ENCODE measurements at places on chromosomes 6 and 20.
A peak's percentile ranks its signal among the peaks of the same experiment; 100 is the strongest.

- no peak for DNase-seq
These were observed 31.2 kb downstream of the GCNT2 start for GRCh38 chr6:10552270-10552810.

DNA sequence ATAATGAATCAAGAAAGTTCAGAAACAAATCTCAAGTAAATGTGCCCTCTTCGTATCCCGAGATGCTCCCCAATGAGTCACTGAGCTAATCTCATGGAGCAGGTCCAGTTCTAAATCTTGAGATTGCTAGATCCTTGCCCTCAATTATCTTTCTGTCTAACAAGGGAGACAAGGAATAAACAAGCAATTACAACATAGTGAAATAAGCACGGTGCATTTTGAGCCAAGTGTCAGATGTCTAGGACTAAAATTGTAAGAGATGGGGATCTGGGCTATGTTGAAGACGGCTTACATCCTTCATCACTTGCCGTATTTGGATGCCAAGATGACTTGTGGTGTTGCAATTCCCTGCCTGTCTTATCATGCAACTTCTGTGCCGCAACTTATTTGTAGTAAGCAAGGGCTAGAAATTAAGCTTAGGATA lies 56.5 kb upstream of the ADGRF1 start:
- no peak for DNase-seq

GRCh38 chr20:38221119-38221589 lies 39.4 kb downstream of the KIAA1755 start:
- DNase-seq: peak; percentile 46

GRCh38 chr20:11540558-11540957 lies 377.1 kb upstream of the BTBD3 start:
- no peak for DNase-seq

GRCh38 chr6:33197431-33198048 lies 2.9 kb downstream of the RXRB start:
- DNase-seq: no peak

GRCh38 chr6:30894935-30895334 lies 10.6 kb downstream of the DDR1 start:
- DNase-seq: no peak

DNA sequence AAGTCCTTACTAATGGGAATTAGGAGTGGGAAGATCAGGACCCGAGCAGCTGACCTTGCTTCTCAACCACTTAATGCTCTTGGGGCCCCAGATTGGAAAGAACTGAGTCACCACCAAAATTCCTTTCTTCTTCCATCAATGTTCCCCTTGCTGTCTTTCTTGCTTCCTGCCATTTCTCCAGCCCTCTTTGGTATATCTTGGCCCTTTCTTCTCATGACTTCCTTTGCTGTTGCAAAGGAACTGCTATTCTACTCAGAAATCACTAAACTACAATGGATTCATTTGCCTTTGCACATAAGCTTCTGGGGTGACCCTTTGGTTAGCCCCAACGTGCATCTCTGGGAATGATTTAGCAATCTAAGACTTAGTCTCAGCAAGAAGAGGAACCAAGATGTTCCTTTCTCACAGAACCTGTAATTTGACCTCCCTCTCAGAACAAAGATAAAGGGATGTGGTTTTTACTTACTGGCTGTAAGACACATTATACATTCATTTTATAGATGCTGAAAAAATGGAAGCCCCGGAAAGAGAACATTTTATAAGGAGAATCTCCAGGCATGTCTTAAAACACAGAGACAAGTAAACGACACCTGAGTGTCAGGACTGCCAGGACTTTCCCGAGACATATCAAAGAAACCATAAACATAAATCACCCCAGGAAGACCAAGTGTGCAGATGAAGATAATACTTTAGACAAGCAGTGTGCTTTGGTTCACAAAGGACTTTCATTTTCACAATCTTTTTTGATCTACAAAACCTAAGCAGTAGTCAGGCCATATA lies 99.0 kb upstream of the TNFAIP3 start:
- peak; percentile 18 for DNase-seq

DNA sequence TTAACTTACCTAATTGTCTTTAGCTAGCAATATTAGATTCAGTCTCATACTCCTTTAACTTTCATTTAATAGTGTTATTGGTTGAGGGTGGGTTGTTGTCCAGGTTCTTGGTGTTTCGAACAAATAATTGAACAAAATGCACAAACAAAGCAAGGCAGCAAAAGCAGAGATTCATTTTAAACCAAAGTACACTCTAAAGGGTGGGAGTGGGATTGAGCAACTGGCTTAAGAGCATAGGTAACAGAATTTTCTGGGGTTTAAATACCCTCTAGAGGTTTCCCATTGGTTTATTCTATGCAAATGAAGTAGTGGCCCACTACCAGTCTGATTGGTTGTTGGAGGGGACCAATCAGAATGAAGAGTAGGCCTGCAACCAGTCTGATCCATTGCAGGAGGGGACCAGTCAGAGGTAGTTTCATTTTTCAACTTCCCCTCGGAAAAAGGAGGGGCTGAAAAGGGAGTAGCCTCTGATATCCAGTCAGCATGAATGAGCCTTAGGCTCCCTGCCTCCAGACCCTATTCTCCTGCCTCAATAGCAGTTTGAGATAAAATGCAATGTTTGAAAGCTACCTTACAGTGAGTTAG lies 26.3 kb upstream of the RAB23 start:
- DNase-seq: no peak

DNA sequence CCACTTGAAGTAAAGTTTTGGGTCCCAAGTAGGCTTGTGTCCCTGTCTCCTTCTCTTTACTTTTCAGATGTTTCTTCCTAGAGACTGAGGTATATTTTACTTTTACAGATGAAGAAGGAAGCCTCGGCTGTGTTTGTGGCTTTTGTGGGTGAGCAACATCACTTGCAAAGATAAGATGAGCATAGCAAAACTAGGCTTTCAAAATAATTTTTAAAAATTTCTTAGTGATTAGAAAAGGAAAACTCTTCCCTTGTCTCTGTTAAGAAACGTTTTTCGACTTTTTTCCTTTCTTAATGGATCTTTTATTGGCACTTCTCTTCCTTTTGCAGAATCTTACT lies 7.6 kb downstream of the PTPN1 start:
- DNase-seq: no peak

GRCh38 chr6:37667050-37667814 lies 30.5 kb downstream of the MDGA1 start:
- no peak for DNase-seq

DNA sequence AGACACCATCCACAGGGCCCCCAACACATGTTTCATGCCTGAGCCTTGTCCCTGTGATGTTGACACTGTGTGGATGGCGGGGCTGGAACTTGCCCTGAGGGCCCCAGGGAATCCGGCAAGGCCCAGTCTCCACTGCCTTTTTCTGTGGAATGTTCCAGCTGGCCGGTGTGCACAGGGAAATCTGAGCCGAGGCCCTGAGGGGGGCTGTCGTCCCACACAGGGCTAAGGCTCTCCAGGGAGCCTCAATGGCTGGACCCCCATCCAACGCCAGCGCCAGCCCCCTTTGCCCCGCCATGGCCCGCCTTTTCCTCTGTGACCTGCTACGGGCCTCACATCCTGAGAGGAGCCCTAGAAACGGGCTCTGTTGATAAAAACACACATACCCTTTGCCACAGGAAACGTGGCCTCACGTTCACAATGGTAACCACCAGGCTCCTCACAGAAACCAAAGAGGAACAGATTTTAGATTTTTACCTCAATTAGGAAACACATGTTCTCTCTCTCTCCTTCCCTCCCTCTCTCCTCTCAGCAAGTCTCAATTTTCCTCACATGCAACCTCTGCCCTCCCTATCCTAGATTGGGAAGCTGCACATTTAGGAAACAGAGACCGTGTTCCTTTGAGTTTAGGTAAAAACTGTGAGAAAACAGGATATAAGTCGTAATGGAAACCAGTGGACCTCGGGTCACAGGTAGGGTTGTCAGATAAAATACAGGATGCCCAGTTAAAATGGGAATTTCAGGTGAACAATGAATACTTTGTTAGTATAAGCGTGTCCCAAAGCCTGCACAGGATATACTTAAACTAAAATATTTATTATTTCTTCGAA lies 13.7 kb upstream of the ZNF831 start:
- DNase-seq: peak; percentile 48

GRCh38 chr6:144302701-144303372 lies 17.7 kb downstream of the UTRN start:
- DNase-seq: no peak

GRCh38 chr6:143564484-143565017 lies 53.0 kb upstream of the FUCA2 start:
- no peak for DNase-seq

- peak; percentile 61 for DNase-seq
These were observed 2.2 kb downstream of the QKI start for GRCh38 chr6:163416557-163417253.

DNA sequence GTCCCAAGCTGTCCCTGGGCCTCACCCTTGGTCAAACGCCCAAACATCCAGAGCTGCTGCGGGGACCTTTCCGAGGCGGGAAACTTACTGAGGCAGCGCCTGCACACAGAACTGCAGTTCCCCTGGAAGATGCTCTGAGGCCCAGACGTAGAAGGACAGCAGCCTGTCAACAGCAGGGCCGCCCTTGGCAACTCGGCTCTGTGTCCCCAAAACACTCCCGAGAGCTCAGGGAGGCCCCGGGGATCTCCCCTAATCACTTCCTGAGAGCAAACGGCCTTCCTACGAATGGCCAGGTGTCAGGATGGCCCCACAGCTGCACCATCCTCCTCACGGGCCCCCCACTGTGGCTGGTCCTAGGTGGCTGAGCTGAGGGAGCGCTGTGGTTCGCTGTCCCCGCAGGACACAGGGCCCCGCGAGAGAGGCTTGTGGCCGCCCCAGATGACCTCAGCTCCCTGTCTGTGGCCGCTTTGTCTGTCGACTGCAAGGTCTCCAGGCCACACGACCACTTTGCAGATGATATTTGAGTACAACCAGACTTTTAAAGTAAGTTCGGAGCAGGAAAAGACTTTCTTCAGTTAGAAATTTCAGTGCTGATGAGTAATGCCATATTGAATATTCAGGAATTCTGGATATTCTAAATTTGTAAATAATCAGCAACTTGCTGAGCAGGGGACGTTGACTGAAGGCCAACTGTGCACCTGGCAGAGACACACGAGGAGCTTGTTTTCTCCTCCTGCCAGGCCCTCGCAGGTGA lies 46.0 kb downstream of the DLL1 start:
- no peak for DNase-seq

- no peak for DNase-seq
These were observed 37.1 kb downstream of the PIGU start for GRCh38 chr20:34639755-34640222.

- peak; percentile 29 for DNase-seq
These were observed 58.2 kb downstream of the PIGU start for GRCh38 chr20:34618676-34619075.

GRCh38 chr6:34743625-34744293 lies 13.5 kb upstream of the SNRPC start:
- DNase-seq: no peak

DNA sequence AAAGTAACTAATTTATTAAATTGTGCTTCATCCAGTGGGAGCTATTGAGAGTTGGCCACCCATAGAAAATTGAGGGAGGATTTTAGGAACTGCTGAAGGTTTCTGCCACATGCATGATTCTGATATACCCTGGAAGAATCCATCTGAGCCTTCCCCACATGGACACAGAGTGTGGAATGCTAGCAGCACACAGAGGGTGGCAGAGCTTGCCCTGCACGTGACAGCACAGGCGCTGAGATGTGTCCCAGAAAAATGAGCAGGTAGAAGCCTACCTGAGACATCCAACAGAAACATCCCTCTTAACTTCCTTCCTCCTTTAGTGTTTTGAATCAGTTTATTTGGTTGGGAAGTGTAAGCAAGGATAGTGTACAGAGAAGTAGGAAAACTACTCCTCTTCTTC lies 96.9 kb downstream of the MTHFD1L start:
- no peak for DNase-seq

- DNase-seq: no peak
These were observed 144.2 kb downstream of the EYA2 start for GRCh38 chr20:47038566-47039560.

DNA sequence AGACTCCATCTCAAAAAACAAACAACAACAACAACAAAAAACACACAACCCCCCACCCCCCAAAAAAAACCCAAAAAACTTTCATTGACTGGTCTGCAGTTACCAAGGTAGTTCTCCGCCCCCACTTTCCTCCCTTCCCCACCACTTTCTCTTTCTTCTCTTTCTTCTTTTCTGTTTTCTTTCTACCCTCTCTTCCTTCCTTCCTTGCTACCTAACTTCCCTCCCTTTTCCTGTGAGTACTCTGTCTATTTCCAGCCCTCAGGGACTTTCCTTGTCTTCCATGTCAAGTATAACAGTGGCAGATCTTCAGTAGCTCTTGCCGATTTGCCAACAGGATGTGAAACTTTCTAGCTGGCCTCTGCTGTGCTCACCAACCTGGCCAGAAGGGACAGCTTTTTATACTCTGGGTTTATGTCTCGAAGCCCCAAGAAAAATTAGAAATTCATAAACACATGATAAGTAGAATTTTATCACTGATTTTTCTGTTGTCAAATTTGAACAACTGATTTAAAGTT lies 399.5 kb downstream of the QKI start:
- no peak for DNase-seq

- DNase-seq: no peak
These were observed 191.6 kb downstream of the ADAT2 start for GRCh38 chr6:143258945-143259344.

DNA sequence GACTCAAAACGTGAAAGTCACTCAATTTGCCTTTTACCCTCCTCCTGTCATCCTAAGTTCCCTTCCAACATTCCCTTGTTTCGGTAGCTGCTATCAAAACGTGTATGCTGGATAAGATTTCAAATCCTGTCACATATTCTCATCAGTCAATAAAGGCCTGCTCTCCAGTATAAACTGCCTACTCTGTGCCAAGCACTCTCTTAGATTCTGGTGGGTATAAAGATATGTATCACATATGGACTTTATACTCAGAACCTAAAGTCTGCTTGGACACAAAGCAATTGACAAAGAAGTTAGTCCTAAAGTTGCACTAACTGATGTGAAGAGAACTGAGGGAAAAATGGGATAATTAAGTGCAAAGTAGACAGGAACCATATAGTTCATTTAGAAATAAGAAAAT lies 476.6 kb upstream of the MARCKS start:
- DNase-seq: no peak

DNA sequence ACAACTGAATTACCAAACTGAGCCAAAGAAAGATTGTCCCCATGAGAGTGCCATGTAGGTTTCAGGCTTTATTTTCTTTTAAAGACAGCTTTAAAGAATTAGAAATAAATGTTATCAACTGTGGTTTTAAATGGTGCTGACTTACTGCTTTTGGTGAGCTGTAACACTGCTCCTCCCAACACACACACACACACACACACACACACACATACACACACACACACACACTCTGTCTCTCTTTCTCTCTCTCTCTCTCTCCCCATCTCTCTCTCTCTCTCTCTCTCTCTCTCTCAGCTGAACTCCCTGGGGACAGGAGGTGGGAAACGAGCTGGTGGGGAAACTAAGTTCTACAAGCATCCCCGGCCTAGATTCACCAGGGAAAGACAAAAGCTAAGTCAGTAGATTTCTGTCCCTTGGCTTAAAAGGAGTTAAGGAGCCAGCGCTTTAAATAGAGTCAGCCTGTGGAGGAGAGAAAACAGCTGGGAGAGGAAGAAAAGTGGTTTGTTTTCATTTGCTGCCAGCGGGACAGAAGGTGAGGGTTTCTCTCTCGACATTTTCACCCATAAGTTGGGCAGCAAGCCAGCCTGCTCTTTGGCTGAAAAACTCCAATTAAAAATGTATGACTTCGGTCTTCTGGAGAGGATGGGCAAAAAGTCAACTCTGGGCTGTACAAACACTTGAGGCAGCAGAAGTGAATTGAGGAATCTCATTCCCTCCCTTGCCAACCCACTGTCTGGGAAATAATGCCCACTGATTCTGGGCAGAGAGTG lies 27.4 kb downstream of the CBLN4 start:
- no peak for DNase-seq

All from KG1 (cell line).